Astrocyte of the cerebellum (primary cell): ENCODE measurements at places on chromosomes 11 and 22.

DNA sequence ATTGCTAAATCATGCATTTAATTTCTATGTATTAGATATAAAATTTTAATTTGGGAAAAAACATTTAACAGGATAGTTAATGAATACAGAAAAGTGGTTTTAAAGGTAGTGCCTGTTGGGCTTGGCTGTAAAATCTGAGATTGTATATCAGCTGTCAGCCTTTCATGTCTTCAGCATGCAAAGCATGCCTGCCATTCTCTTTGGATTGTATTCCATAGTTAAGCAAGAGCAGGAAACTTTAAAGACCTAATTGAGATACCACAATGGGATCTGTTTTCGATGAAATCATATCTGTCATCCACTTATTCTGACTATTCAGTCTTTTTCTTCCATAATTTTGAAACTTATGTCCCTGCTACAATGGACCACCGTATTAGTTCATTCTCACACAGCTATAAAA lies 451.0 kb upstream of the DDI1 start:
- no peak for DNase-seq

GRCh38 chr11:11782532-11783110 lies 59.2 kb upstream of the USP47 start:
- no peak for DNase-seq

DNA sequence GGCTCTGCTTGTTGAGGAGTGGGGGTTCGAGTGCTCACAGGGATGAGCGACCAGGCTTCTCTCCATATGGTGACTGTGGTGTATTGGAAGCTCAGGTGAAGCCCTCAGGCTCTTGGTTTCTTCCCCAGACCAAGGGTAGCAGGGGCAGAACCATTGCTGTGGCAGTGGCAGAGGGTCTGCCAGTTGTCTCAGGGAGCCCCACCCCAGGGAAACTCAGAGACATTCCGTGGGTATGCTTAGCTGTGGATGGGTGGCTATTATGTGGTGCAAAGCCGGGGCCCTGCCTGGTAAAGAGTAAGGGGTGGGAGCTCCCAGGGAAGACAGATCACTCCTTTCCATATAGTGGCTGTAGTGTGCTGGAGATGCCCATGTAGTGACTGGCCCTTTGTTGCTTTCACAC lies 167.8 kb downstream of the DLG2 start:
- DNase-seq, result no peak

- no peak for DNase-seq
Measured at GRCh38 chr22:48751539-48752437, 1075.9 kb downstream of the BRD1 start.

- no peak for DNase-seq
Measured at GRCh38 chr22:27793576-27793975, 8.0 kb downstream of the MN1 start.

DNA sequence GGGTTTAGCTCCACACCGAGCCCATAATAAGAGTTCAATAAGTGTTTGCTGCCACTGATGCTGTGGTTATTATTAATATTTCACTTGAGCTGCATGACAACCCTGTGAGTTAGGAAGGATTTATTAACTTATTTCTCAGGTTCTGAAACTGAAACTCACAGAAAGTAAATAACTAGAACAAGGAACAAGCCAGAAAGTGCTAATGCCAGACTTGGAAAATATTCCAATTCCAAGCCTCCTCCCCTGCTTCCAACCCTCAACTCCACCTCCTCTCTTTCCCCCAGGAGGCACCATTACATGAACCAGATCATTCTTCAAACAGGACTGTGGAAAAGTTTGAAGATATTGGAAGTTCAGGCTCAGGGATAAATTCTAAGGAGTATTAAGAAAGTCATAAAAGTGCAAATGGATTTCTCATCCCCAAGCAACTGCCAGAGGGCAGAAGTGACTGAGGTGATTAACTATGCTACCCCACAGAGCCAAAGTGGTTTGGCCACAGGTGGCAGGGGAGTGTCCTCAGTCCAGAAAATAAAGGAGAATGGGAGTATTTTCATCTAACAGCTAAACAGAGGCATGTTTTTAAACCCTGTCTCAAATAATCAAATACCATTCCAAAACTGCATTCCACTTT lies 3.2 kb upstream of the FJX1 start:
- DNase-seq, result no peak

DNA sequence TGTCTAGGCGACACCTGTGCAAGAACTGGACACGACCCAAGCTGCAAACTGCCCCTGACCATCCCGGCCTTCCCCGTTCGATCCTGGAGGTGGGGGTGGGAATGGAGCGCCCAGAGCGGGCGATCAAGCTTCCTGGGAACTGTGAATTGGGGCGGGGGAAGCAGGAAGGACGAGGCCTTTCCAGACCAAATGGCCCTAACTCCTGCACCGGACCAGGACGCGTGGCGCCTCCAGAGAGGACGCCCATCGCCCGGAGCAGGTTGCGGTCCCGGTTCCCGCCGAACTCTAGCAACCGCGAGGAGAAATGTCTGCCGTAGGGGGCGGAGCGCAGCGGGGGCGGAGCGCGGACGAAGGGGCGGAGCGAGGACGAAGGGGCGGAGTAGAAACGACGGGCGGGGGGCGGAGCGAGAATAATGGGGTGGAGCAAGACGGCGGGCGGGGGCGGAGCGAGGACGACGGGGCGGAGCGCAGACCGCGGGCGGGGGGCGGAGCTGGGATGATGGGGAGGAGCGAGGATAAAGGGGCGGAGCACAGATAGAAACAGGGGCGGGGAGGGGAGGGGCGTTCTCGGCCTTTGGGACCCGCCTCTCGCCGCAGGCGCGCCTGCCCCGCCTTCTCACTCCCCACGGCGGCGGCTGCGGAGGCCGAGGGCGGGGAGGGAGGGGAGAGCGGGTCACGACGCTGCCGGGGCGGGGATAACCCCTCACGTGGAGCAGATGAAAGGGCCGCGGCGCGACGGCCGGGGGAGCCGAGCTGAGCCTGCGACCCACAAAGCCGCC lies at the start of gene ZNRF3:
Gene ZNRF3, plus strand, starts transcription at position 695 of the 779 bp plus-strand sequence. CDS start 195 bp downstream, outside the sequence.
- DNase-seq, result peak; percentile 78

GRCh38 chr11:359181-359714 lies 10.1 kb upstream of the B4GALNT4 start:
- no peak for DNase-seq

- DNase-seq, result no peak
Measured at GRCh38 chr22:24973872-24974271, 21.4 kb downstream of the KIAA1671 start.

DNA sequence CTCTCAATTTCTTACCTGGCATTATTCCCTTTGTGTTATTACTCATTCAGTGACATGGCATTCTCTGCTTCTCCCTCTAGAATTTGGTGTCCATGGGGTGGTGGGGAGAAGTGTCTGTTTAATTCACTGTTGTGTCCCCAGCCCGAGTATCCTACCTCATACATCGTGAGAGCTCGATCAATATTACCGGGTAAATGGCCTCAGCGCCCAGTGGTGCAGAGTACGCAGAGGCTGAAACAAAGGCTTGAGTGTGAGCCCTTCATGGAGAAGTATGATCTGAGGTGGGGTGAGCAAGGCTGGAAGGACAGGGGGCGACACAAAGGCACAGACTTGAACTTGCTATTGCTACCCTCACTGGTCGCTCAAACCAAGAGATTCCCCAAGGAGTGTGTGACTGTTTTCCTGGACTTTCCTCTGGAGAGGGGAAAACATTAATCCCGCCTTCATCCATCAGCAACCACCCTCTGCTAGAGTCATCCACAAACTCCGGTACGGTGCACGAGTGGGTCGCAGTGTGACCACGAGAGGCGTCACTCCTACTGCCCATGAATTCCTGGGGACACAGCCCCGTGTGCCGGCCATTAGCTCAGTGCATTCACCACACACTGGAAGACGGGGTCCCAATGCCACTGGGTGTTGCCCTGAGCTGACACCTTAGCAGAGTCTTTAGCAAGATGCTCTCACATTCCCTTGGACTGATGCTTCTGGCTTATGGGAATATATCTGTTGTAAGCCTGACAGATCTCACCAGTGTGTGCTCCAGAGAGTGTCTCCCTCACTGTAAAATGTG lies 35.0 kb upstream of the CCND1 start:
- DNase-seq, result no peak

- DNase-seq, result no peak
Measured at GRCh38 chr22:38073150-38074130, 10.5 kb downstream of the SLC16A8 start.

- no peak for DNase-seq
Measured at GRCh38 chr11:70592641-70593165, 194.4 kb downstream of the CTTN start.

DNA sequence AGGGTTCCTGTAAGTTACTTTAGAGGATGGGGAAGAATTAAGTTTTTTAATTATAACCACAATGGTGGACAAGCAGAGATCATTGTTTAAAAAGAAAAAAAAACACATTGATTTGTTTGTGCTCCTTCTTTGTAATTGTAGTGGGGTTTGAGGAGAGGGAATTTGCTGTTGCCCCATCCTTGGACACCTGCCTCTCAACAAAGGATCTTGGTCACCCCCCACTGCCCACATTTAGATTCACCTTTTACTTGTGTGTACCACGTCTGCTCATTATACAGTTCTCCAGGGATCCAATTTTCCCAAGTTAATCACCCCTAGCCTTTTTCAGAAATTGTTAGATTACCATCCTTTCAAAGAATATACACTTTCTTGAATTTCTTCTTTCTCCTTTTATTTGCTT lies 53.0 kb downstream of the DNAJC24 start:
- DNase-seq, result no peak

GRCh38 chr11:33718440-33718839 lies 17.8 kb downstream of the CD59 start:
- no peak for DNase-seq

GRCh38 chr11:44450295-44450932 lies 115.0 kb upstream of the CD82 start:
- no peak for DNase-seq

GRCh38 chr11:45413156-45413858 lies 127.2 kb upstream of the SYT13 start:
- no peak for DNase-seq

DNA sequence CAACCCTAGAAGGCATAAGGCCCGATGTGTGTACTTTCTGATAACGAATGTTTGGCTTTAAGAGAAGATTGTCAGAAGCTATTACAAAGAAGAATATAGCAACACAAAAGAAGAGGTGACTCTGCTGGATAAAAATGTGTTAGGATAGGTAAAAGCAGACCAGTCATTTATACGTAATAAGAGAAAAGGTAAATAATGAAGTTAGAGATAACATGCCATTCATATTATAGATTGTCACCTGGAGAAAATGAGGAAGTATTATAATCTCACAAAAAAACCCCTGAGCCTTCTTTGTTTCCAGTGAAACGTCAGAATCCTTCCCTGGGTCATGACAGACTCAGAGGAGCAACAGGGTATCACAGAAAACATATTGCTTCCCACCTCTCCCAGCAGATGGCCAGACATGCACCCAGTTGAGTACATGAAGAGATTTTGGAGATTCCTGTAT lies 36.1 kb downstream of the PPFIA1 start:
- DNase-seq, result no peak

GRCh38 chr11:22304337-22304961 lies 33.7 kb upstream of the SLC17A6 start:
- DNase-seq, result peak; percentile 4

- no peak for DNase-seq
Measured at GRCh38 chr11:75031771-75032549, 43.2 kb downstream of the NEU3 start.

DNA sequence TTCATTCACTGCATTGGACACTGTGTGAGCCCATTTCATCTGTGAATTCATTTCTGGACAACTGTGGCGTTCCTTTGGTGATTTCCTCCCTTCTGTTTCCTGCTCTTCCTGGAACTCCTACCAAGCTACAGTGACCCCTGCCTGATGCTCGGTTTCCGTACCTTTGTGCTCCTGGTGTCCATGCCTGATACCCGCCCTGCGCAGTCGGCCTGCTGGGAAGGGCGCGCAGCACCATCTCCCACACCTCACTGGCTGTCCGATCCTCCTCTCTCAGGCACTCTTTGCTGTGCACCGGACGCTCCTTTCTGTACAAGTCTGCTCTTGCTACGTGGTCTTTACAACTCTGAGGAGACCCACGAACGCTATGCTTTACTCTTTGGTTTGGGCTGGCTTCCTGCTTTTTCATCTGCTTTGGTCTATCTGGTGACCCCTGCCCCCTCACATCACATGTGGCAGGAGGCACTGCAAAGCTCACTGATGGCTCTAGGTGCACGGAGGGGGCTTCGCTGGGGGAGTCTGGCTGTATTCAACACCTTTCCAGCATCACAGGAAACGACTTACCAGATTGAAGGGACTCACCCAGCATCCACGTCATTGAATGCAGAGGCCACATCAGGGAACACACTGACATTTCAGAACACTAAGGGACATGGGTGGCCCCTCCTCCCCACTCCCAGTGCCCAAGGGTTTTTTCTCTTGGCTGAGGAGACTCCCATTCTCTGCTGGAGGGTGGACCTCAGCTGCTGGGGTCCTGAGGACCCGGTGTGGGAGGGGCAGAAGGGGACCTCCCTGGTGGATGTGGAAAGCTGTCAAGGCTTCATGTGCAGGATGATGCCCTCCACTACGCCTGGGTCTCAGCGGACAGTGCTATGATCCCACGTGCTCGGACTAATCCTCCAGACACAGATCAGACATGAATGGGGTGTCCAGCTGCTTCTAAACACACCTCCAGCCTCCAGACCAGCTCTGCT lies 27.0 kb upstream of the MOB2 start:
- DNase-seq, result no peak

- no peak for DNase-seq
Measured at GRCh38 chr11:4751201-4751600, 18.5 kb downstream of the OR51F1 start.

DNA sequence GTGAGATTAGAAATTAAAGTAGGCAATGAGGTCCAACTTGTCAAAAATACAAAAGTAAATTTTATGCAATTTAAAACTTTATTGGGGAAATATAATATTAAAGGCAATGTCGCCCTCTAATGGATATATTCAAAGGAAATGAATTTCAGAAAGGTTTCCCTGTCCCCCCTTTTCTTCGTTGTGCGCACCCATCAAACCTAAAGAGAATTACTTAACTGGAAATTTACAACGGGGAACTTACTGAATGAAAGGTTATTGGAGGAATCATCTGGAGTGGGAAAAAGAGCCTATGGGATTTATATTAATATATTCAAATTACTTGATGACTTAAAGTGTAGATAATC lies 1.7 kb upstream of the ABTB2 start:
- no peak for DNase-seq

GRCh38 chr22:44622147-44622427 lies 79.9 kb upstream of the PRR5 start:
- no peak for DNase-seq

DNA sequence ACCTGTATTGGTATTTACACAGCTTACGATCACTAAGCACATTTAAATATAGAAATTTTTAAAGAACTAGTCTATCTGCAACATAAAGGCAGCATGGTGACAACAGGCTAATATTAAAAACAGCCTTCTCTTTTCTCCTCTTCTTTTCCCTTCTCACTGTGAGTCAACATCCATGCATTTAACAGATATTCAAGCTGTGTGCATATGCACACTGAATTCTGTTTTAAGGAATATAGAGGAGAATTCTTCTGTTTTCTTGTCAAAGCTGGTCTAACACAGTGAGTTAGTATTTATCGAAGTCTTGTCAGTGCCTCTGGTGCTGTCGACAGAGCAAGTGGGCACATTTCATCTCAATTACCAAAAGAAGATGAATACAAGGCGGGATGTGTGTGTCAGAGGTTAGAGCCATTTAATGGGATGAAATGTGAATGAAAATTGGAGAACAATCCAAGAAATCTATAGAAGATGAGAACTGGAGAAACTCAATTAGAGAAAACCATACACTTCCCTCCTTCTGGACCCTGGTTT lies 282.3 kb downstream of the FAT3 start:
- no peak for DNase-seq

- DNase-seq, result no peak
Measured at GRCh38 chr22:43582394-43582793, 170.6 kb downstream of the MPPED1 start.

GRCh38 chr22:25021976-25022711 lies 69.6 kb downstream of the KIAA1671 start:
- no peak for DNase-seq

- no peak for DNase-seq
Measured at GRCh38 chr22:44452531-44453420, 45.3 kb downstream of the RTL6 start.
